H54 (cell line): ENCODE measurements at places on chromosomes 3 and 15.

GRCh38 chr3:187713504-187713903 lies 11.1 kb upstream of the RTP2 start:
- DNase-seq = no peak

DNA sequence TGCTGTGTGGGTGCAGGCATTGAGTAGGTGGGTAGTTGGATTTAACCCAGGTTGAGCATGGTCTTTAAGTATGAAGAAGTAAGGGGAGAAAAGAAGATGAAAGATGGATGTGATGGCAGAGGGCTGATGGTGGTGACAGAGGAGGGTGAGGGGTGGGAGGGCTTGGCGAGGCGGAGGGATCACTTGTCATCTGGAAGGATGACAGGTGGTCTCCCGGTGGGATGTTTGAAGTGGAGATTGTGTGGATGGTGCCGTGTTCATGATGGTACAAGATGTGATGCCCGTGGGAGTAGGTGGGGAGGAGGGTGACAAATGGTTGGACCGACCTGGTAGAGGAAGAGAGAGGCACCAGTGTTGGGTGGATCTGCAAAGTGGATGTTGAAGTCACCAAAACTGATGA lies 208.8 kb downstream of the RPLP1 start:
- DNase-seq = no peak

DNA sequence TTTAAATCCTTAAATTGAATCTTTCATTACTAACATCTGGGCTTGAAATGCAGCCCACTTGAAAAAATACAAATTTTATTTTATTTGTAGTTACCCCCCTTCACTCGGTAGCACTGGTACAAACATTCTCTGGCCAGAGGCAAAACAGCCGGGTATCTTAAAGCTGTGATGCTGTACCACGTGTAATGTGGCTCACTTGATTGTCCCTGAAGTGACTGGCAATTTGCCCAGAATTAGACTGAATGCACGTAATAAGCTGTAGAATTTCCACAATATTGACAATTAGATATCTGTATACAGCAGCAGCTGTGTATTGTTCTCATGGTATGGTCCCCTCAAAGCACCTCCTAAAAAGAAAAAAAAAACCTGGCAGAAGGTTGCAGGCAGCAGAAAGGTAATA lies 192.8 kb upstream of the TBC1D5 start:
- no peak for DNase-seq

- DNase-seq = no peak
Observed at GRCh38 chr3:30962084-30962483, 67.6 kb upstream of the GADL1 start.

DNA sequence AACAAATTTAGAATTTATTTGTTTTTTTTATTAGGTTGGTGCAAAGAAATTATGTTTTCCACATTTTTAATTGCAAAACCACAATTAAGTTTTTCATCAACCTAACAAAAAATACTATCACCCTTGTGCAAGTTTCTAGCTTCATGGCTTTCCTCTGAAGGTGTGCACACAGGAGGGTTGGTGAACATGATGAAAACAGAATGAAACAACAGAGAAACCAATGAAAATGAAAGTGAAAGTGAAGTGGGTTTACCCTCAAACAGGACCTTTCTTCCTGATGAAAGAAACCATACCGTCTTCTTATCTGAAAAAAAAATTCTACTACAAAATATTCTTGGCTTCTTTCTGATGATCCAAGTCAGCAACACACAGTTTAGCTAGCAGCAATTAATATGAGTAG lies 71.9 kb upstream of the FEZF2 start:
- no peak for DNase-seq

DNA sequence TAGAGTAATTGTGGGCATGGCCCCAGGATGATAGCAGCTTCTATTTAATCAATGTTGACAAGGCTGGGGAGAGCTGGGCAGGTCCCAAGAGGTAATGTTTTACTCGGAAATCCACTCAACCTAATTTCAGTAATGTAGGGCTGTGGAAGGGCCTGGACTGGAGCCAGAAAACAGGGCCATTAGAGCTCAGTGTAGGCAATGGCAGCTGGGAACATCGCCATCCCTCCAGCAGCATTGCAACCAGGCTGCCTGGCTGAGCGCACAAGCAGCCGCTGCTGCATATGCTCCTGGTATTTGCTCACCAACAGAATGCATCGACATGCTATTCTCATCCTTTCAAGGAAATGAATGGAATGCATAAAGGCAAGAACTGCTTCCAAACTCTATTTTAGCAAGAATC lies 90.0 kb downstream of the GAP43 start:
- no peak for DNase-seq

DNA sequence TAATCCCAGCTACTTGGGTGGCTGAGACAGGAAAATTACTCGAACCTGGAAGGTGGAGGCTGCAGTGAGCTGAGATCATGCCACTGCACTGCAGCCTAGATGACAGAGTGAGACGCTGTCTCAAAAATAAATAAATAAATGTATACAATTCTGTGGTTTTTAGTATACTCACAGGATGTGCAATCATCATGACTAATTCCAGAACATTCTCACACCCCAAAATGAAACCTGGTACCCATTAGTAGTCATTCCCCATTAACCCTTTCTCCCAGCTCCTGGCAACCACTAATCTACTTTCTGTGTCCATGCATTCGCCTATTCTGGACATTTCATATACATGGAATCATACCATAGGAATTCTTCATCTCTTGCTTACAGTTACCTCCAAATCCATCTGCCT lies 44.5 kb downstream of the LRRFIP2 start:
- no peak for DNase-seq

DNA sequence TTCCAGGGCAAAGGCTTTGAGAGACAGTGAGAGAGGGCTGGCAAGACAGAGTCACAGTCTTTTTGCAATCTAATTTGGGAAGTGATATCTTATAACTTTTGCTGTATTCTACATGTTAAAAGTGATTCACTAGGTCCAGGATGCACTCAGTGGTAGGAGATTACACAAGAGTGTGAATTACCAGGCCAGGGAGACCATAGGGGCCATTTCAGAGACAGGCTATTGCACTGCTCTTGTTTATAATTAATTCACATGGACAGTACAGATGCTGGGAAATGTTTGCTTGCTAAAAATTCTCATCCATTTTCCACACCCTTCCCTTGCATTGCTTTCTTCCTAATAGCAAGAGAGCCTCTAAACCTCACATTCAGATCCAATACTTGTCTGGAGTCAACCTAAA lies 22.6 kb upstream of the POMGNT2 start:
- no peak for DNase-seq

GRCh38 chr3:193240436-193240849 lies 579 bp upstream of the PLAAT1 start:
- no peak for DNase-seq

- no peak for DNase-seq
Observed at GRCh38 chr3:41320953-41321641, 121.8 kb downstream of the CTNNB1 start.

GRCh38 chr3:120370463-120370862 lies 21.3 kb upstream of the LRRC58 start:
- DNase-seq = no peak

- DNase-seq = no peak
Observed at GRCh38 chr3:63405882-63406281, 127.8 kb downstream of the SYNPR start.

GRCh38 chr3:98984024-98984423 lies 82.5 kb upstream of the DCBLD2 start:
- DNase-seq = no peak

DNA sequence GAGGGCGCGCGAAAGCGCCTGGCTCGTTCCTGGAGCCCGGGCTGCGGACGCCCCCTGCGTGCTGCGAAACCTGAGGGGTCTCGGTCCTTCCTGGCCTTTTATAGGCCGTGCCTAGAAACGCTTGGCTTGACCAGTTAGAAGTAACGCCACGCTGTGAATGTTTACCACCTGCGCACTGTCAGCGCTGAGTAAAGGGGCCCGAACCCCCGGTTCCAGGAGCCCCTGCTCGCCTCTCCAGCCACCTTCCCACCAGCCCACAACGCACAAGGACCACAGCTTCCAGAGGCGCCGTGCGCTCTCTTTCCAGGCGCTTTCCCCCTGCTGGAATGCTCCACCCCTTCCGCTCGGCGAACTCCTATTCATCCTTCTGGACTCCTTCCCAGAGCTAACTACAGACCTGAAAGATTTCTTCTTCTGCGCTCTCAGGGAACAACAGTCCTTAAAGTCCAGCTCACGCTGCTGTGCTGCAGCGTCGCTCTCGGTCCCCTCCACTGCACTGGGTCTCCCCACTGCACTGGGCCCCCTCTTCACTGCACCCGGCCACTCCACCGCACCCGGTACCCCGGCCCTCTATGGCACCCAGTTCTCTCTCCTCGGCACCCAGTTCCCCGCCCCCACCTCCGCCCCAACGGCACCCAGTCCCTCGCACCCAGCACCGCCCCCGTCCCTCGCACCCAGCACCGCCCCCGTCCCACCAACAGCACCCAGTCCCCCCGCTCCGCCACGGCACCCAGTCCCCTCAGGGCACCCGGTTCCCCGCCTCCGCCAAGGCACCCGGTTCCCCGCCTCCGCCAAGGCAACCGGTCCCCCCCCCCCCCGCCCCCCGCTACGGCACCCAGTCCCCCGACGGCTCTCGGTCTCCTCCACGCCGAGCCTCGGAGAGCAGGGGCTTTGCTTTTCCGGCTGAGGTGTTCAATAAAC lies 69.8 kb downstream of the SQOR start:
- no peak for DNase-seq

DNA sequence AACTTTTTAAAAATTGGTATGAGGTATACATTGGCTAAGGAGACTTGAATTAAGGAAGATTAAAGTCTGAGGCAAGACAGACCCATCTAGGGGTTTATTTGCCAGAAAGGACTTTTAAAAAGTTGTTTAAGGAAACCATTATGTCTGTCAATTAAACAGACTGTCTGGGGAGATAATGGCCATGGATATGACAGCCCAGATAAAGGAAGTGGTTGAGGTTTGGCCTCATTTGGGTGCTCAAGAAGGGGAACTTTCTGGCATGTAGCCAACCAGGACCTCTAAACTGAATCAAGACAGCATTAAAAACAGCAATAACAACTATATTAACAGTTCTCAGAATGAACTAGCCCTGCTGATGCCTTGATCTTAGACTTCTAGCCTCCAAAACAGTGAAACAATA lies 9.9 kb upstream of the CD200R1L start:
- no peak for DNase-seq

DNA sequence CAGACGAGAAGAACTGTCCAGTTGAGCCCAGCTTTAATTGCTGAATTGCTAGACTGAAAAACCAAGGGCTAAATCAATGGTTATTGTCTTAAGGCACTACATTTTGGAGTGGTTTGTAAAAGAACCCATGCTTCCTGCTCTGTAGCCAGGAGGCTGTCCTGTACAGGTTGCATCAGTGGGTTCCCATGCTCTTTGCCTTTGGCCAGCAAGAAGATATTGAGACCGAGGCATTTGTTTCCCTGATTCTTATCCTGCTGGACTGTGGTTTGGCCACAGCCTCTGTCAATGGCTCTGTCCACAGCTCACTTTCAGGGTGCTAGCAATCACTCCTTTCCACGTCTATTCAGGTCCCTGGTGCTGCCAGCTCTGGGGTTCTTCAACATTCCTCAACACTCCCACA lies 89.6 kb downstream of the FAM43A start:
- DNase-seq = no peak

- no peak for DNase-seq
Observed at GRCh38 chr3:79249701-79250100, 518.1 kb downstream of the ROBO1 start.

DNA sequence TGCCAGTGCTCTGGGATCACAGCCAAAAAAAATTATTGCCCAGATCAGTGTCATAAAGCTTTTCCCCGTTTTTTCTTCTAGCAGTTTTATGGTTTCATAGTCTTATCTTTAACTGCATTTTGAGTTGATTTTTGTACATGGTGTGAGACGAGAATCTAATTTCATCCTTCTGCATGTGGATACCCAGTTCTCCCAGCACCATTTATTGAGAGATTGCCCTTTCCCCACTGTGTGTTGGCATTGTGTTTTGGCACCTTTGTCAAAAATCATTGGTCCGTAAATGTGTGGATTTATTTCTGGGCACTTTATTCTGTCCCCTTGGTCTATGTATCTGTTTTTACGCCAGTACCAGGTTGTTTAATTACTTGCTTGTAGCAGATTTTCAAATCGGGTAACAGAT lies 122.8 kb downstream of the TAFA4 start:
- DNase-seq = no peak

DNA sequence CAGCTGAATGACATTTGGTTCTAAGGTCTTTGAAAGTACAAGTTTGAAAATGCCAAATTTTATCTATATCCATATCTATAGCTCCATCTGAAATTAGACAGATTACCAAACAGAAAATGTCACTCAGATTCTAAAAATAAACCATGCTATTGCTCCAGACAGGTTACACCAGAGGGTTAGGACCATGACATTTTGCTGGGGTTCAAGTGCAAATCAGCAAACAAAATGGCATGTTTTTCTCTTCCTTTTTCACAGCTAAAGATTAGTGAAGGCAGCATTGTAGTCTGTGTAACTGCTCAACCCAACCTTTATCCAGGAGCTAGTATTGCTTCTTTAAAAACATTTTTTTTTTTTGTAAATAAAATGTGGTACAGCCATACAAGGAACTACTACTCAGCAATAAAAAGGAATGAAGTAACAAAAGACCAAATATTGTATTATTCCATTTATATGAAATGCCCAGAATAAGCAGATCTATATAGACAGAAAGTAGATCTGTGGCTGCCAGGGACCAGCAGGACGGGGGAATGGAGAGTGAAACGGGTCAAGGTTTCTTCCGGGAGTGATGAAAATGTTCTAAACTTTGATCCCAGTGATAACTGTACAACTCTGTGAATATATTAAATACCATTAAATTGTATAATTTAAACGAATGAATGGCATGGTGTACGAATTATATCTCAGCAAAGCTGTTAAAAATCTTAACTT lies 18.2 kb downstream of the VGLL4 start:
- no peak for DNase-seq

- no peak for DNase-seq
Observed at GRCh38 chr3:150912501-150912900, 7.3 kb upstream of the MINDY4B start.

DNA sequence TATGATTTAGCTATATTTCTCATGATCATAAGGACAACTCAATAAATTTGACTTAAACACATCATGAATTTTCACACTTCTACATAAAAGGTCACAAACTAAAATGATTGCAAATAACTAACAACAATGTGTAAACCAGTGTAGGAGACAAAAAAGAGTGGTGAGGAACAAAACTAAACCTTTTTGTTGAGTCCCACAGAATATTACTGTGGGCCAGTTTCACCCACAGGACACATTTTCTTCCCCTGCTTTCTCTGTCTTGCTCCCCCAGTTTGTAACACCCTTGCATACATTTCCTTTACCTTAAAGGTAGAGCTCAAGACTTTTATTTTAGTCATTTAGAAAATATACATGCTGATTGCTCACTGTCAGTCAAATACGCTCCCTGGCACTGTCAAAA lies 130.9 kb upstream of the GOLGA6L6 start:
- no peak for DNase-seq

DNA sequence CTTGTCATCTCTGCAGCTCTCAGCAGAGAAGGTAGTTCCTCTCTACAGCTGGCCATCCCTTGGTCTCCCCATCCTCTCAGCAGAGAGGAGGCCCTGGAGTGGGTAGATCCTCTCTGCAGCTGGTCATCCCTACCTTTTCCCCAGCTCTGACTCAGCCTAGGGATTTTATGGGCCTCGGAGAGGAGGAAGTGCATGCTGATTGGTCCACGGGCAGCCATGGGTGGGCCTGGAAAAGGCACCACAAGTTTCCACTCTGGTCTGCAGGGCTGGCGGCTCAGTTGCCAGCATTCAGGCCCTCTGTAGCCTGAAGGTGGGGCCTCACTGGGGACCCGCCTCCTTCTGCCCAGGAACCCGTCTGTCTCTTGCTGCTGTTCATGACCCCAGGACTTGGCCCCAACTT lies 36.9 kb downstream of the NR1D2 start:
- no peak for DNase-seq
